ENCODE measurements at places on chromosomes 4 and X.

DNA sequence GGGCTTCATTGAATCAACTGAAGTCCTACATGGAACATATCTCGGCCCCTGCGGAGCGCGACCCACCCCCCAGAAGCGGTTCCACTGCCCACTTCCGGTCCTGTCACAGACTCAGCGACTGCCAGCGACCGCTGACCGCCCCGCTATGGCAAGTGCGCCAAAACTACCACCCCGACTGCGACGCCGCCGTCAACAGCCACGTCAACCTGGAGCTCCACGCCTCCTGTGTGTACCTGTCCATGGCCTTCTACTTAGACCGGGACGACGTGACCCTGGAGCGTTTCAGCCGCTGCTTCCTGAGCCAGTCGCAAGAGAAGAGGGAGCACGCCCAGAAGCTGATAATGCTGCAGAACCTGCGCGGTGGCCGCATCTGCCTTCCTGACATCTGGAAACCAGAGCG lies 14.8 kb upstream of the FAM47A start:
- DNase-seq: no peak

GRCh38 chr4:172997856-172998255 lies 170.8 kb upstream of the GALNT7 start:
- peak; percentile 55 for DNase-seq

- peak; percentile 66 for DNase-seq
Observed at GRCh38 chr4:35151816-35152572, 1092.3 kb downstream of the ARAP2 start.

DNA sequence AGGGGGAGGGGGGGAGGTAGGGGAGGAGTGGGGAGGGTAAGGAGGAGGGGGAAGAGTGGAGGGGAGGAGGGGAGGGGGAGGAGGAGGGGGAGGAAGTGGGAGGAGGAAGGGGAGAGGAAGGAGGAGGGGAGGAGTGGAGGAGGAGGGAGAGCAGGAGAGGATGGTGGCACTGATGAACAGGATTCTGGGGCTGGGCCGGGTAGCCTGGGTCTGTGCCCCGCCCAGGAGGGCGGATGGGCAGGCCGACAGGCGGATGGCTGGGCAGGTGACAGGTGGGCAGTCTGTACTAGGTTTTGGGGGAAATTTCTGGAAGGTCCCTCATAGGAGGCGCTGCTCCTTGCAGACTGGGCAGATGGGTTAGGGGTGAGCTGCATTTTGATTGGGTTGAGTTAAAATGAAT lies 66.0 kb upstream of the ADRA2C start:
- DNase-seq: no peak

GRCh38 chr4:165783626-165784025 lies 89.4 kb upstream of the TLL1 start:
- DNase-seq: no peak

DNA sequence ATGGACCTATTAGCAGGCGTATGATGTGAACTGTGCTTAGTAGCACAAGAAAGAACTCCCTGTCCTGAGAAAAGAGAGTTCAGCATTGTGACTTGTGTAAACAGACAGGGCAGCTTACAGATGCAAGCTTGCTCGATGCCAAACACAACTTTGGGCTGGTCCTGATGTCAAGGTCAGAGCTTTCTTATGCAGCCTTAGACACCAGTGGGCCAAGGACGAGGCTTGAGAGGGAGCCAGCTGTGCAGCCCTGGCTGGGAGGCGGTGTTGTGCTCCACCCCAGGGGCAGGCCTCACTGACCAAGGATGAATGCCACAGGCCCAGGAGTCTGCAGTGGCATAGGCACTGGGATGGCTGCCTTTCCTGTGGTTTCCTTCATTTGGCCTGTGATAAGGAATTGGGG lies 35.4 kb downstream of the JADE1 start:
- no peak for DNase-seq
